ENCODE measurements at places on chromosomes 6 and 20.

DNA sequence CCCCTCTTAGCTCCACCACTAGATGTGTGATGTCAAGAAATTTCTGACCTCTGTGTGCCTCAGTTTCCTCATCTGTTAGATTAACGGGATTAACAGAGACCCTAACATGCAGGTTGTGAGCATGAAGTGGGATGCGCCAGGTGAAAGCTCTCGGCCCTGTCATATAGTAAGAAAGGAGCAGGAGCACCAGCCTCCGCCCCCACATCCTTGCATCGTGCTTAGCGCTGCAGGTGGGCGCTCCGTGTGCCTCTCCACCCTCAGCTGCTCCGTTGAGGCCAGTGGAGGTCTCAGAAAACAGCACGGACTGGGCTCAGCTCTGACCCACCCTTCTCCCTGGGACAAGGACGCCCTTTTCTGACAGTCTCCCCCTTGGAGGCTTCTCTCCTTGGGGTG is 63.4 kb downstream of the TCP11 start:
- no peak for DNase-seq

DNA sequence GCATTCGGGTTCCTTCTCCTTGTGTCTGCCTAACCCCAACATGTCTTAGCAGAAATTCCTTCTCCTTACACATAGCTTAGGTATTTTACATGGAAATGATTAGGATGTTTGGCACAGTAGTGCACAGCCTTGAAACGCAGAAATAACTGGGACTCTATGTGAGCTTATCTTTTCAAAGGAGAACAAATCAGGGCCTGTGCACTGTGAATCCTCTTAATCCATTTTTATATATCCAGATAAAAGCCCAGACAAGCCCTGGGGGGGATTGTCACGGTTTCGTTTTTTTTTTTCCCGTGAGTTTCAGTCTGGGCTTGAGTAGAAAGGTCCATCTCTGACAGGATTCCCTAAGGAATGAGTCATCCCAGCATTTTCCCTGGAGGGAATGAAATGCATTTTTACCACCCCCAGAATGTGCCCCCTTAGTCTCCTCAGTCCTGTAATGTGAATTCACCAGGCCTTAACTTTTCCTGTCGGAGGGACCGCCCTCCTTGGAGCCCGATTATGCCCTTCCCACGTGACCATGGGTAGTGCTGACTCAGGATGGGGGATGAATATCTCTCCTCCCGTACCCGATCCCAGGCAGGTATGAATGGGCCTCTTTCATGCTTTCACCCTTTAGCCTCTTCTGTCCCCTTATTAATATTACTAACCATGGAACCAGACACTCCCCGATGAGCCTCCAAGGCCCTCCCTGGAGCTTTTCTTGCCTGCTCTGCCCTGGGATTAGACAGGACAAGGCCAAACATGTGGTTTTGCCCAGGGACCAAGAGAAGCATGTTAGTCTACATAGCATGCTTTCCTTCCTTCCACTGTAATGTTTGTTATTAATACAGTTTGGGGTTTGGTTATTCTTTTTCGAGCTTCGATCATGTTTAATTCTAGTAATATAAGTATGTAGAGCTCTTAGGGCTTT is 23.9 kb upstream of the NAA20 start:
- no peak for DNase-seq

DNA sequence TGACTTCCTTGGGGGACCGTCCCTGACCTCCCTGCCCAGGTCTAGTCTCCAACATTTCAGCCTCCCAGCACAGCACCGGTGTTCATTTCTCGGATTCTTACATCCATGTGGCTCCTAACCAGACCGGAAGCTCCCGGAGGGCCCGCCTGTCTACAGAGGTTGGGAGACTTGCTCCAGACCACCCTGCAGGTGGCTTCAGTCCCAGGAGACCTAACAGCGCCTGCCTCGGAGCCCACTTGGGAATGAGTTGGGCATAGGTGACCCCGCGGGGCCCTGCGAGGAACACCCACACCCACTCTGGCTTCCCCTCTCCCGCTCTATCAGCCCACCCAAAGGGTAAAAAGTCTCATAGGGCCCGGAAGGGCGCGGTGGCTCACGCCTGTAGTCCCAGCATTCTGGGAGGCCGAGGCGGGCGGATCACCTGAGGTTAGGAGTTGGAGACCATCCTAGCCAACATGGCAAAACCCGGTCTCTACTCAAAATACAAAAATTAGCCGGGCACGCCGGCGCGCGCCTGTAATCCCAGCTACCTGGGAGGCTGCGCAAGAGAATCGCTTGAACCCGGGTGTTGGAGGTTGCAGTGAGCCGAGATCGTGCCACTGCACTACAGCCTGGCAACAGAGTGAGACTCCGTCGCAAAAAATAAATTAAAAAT is 5.4 kb downstream of the DPPA5 start:
- DNase-seq, result no peak

- DNase-seq, result no peak
Measured at GRCh38 chr6:114053791-114054190, 82.8 kb upstream of the HDAC2 start.

DNA sequence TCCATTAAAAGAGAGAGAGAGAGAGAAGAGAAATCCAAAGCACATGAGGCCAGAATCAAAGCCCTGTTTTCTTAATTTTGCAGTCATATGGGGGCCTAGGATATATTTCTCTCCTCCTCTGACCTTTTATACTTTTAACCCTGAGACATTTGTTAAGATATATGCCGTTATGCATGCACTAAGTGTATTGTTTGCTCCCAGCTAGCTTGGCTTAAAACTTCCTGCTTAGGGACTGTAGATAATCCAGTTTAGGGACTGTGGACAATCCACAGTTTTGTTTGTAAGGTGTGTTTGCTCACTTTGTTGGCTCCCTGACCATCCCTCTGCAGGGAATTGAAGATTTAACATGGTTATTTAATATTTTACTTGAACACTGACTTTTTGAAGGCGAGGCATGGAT is 166.3 kb upstream of the TSHZ2 start:
- DNase-seq, result no peak

DNA sequence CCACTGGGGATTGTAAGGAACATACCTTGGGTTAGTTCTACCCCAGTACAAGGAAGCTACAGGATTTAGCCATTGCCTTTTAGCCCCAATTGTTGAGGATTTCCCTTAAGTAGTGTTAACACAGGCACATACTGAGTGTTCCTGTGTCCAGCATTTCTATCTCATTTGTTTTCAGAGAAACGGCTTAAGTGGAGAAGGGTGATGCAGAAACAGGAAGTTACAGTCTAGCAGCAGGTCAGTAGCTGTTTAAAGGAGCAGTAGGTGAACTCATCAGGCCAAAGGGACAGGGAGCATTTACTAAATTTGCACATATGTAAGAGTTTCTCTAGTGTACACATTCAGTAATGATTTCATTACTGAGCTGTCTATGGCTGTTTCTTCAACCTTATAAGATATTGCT is 644.2 kb upstream of the GJE1 start:
- no peak for DNase-seq

DNA sequence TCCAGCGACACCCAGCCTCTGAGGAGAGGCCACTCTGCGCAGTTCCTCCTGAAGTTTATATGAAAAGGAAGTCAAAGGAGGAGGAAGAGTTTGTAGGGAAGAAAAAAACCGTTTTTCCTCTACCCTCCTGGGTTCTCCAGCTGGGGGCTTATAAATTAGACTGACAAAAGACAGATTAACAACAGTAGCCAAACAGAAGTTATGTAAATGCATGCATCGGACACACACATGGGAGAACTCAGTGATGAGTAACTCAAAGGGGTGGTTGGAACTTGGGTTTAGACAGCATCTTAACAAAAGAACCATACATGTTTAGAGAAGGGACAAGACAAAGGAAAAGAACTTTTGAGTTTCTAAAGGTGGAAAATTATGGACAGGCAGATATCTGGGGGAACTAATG is 71.2 kb downstream of the CD24 start:
- no peak for DNase-seq

GRCh38 chr20:46164254-46164653 is 46.1 kb downstream of the CD40 start:
- no peak for DNase-seq

GRCh38 chr6:137926985-137927384 is 59.9 kb downstream of the TNFAIP3 start:
- DNase-seq, result no peak

DNA sequence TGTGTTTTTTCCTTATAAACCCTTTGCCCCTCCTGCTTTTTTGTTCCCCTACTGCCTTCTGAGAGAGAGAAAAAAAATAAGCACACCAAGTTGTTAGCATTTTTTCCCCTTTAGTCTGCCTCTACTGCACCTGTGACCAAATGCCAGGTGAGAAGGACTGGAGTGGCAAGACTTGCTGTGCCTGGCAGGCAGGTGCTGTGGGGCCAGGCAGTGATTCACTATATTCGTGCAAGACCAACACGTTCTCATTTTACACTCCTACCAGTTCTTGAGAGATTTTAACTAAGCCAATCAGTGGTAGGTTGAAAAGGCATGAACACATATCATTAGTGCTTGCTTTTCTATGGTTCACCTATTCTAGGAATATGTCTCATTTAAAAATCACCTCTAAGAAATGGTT is 109.7 kb downstream of the FIG4 start:
- no peak for DNase-seq

DNA sequence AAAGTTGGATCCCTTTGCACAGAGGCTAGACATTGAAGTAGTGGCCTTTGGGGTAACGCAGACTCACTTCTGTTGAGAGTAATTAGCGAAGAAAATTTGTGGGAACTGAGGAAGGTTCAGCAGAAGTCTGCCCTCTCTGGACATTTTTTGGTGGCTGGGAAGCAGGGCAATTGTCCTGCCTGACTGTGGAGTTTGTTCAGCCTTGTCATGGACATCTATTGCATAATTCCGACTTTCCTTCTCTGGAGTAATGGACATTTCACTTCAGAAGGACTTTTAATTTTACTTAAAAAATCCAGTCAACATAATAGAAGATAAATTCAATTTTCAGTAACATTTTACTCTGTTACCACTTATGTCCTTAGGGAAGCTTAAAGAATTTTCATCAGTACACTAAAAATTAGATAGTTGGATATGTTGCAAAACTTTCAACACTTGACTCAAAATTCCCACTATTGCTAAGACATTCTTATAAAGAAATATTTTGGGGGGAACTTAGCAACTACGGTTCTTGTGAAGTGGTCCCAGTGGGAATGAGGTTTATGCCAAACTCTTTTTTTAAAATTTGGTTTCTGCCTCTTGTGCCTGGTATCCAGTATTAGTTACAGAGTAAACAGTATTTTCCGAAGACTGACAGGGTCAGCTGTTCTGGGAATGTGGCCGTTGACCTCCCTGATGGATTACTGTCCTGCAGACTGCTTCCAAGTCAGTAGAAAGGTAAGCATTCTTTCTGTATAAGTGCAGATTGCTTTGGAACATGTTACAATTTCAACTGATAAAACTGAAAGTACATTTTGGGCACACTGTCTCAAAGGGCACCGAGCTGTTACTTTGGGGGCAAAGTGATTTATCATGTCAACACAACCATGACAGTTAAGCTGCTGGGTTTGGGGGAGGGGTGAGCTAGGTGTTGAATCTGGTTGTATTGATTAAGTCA is 100.6 kb upstream of the MLIP start:
- DNase-seq, result no peak
